ENCODE measurements at places on chromosomes 3 and 15. TPM values are rescaled to one million over a fixed set of nuclear protein-coding genes. Genes with fewer than 3 reads are reported as not detected.

Gene DISP2
- total RNA-seq, result 1.1 TPM

Gene IFT57
- 41.0 TPM for total RNA-seq

Gene ISL2
- 2.9 TPM for total RNA-seq

Gene TMEM44
- total RNA-seq, result 11.3 TPM

Gene GREM1
- 2.4 TPM for total RNA-seq

Gene FGD5
- total RNA-seq, result 0.03 TPM

Gene GOLGA6L4
- 0.60 TPM for total RNA-seq

Gene RASGRF1
- 0.13 TPM for total RNA-seq

Gene DLG1
- 18.5 TPM for total RNA-seq

Gene TMEM212
- total RNA-seq, result not detected

Gene RASA2
- total RNA-seq, result 5.4 TPM

Gene PDZRN3
- not detected for total RNA-seq

Gene HTR3E
- not detected for total RNA-seq

Gene CLDN1
- 15.3 TPM for total RNA-seq

Gene EBLN2
- 0.38 TPM for total RNA-seq

Gene PLSCR2
- not detected for total RNA-seq

Gene DCBLD2
- 259 TPM for total RNA-seq

Gene HRG
- total RNA-seq, result not detected

Gene MYZAP
- 1.3 TPM for total RNA-seq

Gene SI
- total RNA-seq, result not detected

Gene MCF2L2
- 0.17 TPM for total RNA-seq

Gene CPN2
- not detected for total RNA-seq

Gene REC114
- total RNA-seq, result not detected

Gene ACKR4
- not detected for total RNA-seq

Gene MYO1E
- 319 TPM for total RNA-seq

Gene INTS14
- total RNA-seq, result 42.0 TPM

Gene FSTL1
- total RNA-seq, result 62.0 TPM

Gene GOLGA6L7
- not detected for total RNA-seq

Gene LHFPL4
- 0.07 TPM for total RNA-seq

Gene COPG1
- 77.7 TPM for total RNA-seq

Gene RNF13
- 61.1 TPM for total RNA-seq

Gene TMC3
- not detected for total RNA-seq

Gene LCTL
- not detected for total RNA-seq

Gene AHSG
- total RNA-seq, result not detected

Gene SNUPN
- 30.3 TPM for total RNA-seq

Gene GOLGA8R
- 0.19 TPM for total RNA-seq

Gene TRIM42
- not detected for total RNA-seq

Gene TLR9
- total RNA-seq, result not detected

Gene UACA
- 26.4 TPM for total RNA-seq

Gene AMIGO3
- total RNA-seq, result 0.58 TPM

Gene RRP9
- total RNA-seq, result 43.1 TPM
